Right atrium auricular region (tissue), 2 donors: ENCODE measurements at places on chromosomes 5 and 9. TPM values are rescaled to one million over a fixed set of nuclear protein-coding genes. Genes with fewer than 3 reads are reported as not detected.

GRCh38 chr5:14720236-14720923 lies 55.9 kb downstream of the OTULIN start:
- DNase-seq = no peak

GRCh38 chr5:35247648-35248034 lies 17.4 kb upstream of the PRLR start:
- DNase-seq = no peak

GRCh38 chr5:177973066-177973635 lies 22.9 kb downstream of the PROP1 start:
- DNase-seq = no peak

DNA sequence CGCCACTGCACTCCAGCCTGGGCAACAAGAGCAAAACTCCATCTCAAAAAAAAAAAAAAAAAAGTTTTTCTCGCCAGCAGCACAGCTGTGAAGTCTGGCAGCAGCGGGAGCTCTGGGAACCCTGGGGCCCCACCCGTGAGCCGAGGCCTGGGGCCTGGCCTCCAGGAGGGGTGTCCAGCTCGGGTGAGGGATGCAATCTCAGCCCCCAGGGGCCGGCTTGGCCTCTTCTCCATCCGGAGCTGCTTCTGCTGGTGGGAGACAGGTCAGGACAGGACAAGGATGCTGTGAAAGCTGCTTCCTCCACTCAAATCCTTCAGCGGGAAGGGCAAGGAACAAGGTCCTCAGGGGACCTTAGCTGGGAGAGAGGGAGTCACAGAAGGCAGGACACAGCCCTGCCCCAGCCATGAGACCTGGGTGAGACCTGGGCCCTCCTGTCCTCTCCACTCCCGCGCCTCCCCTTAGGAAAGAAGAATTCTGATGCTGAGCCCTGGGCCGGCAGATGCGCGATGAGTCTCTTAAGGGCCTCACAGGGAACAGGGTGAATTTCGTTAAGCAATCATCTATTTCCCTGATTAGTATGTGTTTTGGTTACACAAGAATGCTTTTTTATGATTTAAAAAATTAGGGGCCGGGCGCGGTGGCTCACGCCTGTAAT lies 30.6 kb downstream of the PLPP7 start:
- DNase-seq = no peak

- no peak for DNase-seq
Measured at GRCh38 chr5:142486581-142486980, 161.8 kb upstream of the SPRY4 start.

DNA sequence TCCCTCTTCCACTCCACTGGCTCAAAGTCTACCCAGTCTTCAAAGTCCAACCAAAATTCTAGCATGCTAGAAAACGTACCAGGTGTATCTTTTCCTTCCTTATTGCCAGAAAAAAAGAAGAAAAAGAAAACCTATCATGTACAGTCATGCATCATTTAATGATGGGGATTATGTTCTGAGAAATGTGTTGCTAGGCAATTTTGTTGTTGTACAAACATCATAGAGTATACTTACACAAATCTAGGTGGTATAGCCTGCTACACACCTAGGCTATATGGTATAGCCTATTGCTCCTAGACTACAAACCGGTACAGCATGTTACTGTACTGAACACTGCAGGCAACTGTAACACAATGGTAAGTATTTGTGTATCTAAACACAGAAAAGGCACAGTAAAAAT lies 104.8 kb downstream of the SREK1 start:
- no peak for DNase-seq

- no peak for DNase-seq
Measured at GRCh38 chr5:175340180-175340579, 103.8 kb downstream of the DRD1 start.

DNA sequence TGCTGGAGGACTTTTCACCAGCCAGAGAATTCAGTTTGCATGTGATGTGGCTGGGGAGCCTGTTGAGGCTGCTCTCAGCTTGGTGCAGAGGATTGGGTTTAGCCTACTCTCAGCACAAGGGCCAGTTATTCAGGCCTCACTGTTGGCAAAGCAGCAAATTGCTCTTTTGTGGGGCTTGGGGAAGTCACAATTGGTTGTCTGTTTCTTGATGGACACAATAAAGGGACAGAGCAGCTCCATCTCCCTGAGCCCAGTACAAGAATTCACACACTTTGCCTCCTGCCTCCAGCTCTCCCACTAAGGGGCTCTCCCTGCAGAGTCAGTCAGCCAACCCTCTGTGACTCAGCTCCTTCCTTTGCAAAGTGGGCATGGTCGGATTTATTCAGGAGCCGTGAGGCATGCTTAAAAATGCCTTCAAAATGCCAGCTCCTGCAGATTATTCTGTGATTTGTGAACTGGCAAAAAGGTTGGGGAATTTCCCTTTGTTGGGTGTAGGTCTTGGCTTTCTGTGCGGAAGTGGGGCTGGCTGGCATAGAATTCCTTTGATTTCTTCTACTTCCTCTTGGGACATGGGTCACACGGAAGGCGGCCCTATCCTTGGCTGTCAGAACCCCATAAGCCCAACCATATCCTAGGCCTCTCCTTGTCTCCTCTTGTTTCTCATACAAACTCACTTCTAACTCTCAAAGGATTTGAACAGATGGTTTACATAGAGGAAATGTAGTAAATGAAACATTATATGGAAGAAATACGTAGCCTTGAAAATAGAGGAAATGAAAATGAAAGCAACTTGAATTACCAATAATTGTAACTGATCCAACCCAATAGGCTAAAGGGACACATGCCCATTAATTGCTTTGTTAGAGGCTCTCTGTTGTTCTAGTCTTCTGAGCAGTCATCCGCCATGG lies 118.7 kb upstream of the CD180 start:
- DNase-seq = no peak

ITGA2 gene
- 2.3 TPM for total RNA-seq

FAM78A gene
- 31.8 TPM for total RNA-seq

AK8 gene
- not detected for total RNA-seq
